ENCODE measurements at places on chromosomes 5 and 9.

DNA sequence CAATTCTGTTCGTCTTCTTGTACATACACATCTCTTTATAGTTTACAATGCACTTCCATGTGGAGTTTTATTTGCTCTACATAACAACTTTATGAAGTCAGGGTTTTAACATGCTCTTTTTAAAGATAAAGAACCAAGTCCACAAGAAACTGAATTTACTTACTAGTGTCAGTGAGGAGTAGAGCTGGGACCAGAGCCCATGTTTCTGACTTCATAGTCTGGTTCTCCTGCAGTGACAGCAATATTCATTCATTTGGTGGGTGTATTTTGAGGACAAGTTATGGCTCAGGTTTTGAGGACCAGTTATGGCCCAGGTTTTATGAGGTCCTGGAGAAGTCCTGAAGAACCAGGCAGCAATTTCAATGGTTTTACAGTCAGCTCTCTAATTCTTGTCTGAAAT, 481.9 kb upstream of the TNC start:
- no peak for DNase-seq

GRCh38 chr9:111099199-111100008, 61.1 kb upstream of the LPAR1 start:
- no peak for DNase-seq

- no peak for DNase-seq
These were observed 41.4 kb downstream of the PAM start for GRCh38 chr5:102796498-102796897.

- DNase-seq, result no peak
These were observed 47.8 kb upstream of the KLF9 start for GRCh38 chr9:70462300-70462699.

DNA sequence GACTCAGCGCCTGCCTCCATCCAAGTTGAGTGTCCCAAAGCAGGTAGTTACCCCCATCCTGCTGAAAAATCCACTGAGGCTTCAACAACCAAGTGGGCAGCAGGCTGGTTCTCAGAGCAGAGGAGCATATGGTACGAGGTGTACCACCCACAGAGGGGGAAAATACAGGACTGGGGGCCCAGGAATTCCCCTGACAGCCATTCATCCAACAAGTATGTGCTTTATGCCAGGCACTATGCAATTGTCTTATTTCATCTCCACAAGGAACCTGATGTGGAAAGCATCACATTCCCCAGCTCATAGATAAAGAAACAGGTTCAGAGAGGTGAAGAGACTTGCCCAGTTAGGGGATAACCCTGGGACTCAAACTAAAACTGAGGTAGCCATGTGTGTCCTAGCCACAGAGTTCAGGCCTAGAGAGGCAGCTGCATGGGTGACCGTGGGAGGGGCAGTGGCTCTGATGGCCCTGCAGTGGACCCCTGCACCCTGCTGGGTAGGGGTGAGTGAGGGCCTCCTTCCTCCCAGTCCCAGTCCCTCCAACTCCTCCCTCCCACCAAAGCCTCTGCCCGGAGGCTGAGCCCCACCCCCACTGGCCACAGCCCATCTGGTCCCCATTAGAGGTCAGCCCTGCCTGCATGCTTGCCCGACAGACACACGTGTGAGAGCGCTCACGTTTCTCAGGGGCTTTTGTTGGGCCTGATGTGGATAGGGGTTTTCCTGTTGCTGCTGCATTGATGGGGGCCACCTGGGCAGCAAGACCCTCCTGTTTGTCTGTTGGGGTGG, 11.5 kb downstream of the PDLIM4 start:
- DNase-seq, result no peak

DNA sequence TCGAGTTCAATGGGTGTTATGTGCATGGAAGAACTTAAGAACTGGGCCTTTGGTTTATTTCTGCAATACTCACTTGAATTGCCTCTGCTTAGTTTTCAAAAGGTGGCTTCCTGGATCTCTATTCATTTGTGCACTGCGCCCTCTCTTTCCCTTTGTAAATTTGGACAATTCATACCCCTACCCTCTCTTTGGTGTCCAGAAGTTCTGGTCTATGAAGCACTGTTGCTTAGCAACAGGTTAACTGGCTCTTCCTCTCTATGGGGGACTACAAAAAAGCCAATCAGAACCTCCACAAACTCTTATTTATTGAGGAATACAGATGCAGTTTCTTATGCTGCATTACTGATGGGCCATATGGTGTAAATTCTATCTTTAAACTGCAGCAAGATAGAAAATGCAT, 13.5 kb upstream of the FAM120A start:
- no peak for DNase-seq

DNA sequence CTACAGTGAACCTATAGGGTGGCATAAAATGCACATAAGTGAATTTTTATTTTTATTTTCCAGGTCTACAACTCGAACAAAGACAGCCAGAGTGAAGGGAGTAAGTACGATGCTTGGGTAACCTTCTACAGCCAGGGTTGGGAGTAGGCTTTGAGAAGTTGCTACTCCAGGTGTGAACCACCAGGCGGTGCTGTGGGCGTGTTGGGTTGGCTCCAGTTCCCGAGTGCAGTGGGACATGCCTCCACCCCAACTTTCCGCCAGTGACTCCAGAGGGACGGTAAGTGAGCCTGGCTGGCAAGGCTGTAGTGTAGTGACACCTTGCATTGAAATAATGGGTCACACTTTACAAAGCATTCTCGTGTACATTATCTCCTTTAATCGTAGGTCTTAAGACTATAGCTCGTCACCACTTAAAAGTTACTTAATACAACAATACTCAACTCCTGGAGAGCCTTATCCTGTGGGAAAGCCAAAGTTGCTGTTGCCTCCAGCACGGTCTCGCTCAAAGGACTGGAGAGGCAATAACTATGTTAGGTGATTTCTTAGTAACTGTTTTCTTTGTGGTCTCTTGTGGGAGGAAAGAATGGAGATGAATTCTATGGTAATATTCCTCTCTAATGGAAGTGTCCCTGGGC, 244.0 kb downstream of the ARHGAP26 start:
- no peak for DNase-seq

DNA sequence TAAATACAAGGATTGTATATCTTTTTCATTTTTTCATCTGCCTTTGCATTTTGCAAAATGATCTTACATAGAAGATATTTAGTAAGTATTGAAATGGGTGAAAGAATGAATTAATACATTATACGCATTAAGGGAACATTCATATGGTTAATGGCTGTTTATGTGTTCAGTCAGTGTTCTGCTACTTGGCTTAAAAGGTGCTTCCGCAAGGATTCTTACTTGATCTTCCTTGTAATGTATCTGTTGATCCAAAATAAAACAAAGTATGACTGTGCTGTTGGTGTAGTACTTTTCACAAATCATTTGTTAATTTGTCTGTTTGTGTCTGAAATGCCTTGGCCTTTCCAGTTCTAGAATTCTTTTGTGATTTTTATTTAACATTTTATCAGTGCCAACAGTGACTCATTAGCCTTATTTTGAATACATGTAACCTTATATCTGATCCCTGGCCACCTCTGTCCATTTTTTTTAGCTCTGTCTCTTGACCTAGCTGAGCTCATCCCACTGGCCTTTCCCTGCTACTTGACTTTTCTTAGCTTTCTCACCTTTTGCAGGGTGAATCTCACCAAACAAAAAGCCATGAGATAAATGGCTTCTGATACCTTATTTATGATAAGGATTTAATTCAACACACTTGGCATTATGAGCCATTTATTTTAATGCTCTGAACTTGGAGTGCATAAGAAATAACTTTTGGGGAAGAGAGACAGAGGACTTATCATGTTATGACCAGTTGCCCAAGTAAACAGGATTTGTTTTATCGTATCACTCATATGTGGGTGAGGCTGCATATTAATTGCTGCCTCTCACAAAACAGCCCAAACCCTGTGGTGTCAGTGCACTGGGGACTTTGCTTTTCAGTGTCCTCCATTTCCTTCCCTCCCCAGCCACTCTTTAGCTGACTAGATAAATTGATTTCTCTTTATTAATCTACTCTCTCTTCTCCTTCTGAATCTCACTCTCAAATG, 340.3 kb downstream of the KDM4C start:
- no peak for DNase-seq

GRCh38 chr5:14726066-14726838, 61.7 kb downstream of the OTULIN start:
- DNase-seq, result no peak

All from stimulated activated CD4-positive, alpha-beta T cell treated with anti-CD3 and anti-CD28 coated beads, Interleukin-12 subunit alpha, Interleukin-12 subunit beta, amount 100 ng/mL, for 48 hours (primary cell).